ENCODE measurements at places on chromosomes 13 and 19. TPM values are rescaled to one million over a fixed set of nuclear protein-coding genes. Genes with fewer than 3 reads are reported as not detected.

The HIPK4 gene
- not detected for total RNA-seq

The PGLYRP1 gene
- total RNA-seq: not detected

The DZIP1 gene
- 45.2 TPM for total RNA-seq

The CCDC169 gene
- 1.0 TPM for total RNA-seq

The FAM124A gene
- total RNA-seq: 8.8 TPM

The CD70 gene
- not detected for total RNA-seq

- peak overlapping the region; percentile 79 for H3K4me3 ChIP-seq
- no peaks in the 10 kb centered on the region for H3K36me3 ChIP-seq
- peaks cover 39% of the 10 kb centered on the region for H3K4me1 ChIP-seq
- no peaks in the 10 kb centered on the region for H3K27me3 ChIP-seq
- peak; percentile 72 for DNase-seq
Measured at GRCh38 chr19:40799558-40800338, 757 bp downstream of the EGLN2 start.

GRCh38 chr19:5337126-5337525, 3.5 kb downstream of the PTPRS start:
- no peaks in the 10 kb centered on the region for H3K36me3 ChIP-seq
- no peaks in the 10 kb centered on the region for H3K27me3 ChIP-seq
- no peak for DNase-seq
- no peak overlapping the region for H3K4me3 ChIP-seq

DNA sequence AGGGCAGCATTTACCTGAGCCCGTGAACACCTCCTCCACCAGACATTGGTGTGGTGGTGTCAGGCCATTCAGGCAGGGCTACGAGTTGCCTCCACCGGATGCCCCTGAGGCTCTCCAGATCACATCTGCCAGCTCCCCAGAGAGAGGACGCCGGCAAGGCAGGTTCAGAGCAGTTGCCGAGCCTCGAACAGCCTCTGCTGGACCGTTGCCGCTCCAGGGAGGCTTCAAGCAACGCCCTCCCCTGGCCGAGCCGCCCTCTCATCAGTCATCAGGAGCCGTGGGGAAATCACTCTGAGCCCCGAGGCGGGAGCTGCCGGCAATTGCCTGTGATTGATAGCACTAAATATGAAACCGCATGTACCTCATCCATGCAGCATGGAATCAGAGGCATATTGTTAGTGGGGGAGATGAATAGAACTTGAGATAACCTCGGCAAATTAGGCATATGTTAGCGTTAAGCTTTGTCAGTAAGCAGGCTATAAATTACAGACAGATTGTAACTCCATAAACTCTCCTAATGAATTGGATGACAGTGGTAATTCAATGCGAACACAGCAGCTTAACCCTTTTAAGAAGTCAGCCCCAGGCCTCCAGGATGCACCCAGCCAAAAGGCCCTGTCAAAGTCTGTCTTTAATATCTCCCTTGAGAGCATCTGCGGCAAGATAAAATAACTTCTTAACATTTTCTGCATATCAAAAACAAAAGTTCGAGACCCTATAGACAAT, 29.8 kb upstream of the SPACA7 start:
- no peak overlapping the region for H3K27ac ChIP-seq
- DNase-seq: no peak
- no peaks in the 10 kb centered on the region for H3K27me3 ChIP-seq
- H3K4me3 ChIP-seq: no peak overlapping the region

- DNase-seq: no peak
- H3K27ac ChIP-seq: no peak overlapping the region
- no peak overlapping the region for H3K4me3 ChIP-seq
- H3K27me3 ChIP-seq: no peaks in the 10 kb centered on the region
- no peaks in the 10 kb centered on the region for H3K36me3 ChIP-seq
Measured at GRCh38 chr19:1882089-1882785, 3.1 kb downstream of the ABHD17A start.

GRCh38 chr19:4444765-4445741, 12.5 kb downstream of the UBXN6 start:
- no peak overlapping the region for H3K4me3 ChIP-seq
- peak overlapping the region; percentile 60 for H3K27ac ChIP-seq
- no peaks in the 10 kb centered on the region for H3K36me3 ChIP-seq
- no peak for DNase-seq
- no peaks in the 10 kb centered on the region for H3K4me1 ChIP-seq

- H3K27ac ChIP-seq: no peak overlapping the region
- H3K4me1 ChIP-seq: no peaks in the 10 kb centered on the region
- no peak overlapping the region for H3K4me3 ChIP-seq
- H3K36me3 ChIP-seq: no peaks in the 10 kb centered on the region
Measured at GRCh38 chr13:112870737-112871287, 98.2 kb upstream of the MCF2L start.

DNA sequence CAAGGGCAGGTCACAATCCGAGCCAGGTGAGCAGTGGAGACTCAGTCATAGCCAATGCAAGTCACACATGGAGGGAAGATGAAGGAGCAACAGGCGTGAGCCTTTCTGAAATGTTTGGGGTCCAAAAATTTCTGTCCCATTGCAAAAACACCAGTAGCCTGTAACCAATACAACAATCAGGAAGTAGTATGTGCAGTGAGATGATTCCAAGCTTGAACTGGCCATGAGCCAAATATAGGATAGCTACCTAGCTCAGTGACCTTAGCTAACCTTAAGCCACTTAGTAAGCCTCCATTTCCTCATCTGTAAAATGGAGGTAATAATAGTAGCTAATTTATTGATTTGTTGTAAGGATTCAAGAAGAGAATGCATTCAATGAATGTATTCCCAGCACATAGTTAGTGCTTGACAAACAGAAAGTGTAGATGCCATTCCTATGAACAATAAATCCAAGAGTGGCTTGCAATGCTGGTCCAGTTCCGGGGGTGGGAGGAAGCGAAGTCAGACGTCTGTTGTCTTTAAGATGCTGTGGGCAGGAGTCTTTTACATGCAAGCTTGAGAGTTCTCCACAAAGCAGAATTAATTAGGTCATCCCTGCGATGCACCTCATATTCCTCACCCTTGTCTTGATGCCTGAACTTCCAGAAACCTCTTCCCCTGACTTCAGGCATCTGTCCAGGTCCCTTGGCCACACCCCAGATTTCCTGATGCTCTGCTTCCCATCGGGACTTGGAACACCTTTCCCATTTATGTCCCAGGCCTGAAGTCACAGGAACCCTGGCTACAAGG, 195.7 kb upstream of the UBL3 start:
- no peaks in the 10 kb centered on the region for H3K27me3 ChIP-seq
- no peaks in the 10 kb centered on the region for H3K4me1 ChIP-seq

- H3K27me3 ChIP-seq: no peaks in the 10 kb centered on the region
- DNase-seq: no peak
- H3K36me3 ChIP-seq: no peaks in the 10 kb centered on the region
- H3K4me1 ChIP-seq: peaks cover 11% of the 10 kb centered on the region
- no peak overlapping the region for H3K4me3 ChIP-seq
- no peak overlapping the region for H3K27ac ChIP-seq
Measured at GRCh38 chr19:30089086-30089665, 147.1 kb downstream of the URI1 start.

GRCh38 chr13:46552889-46553520, at the start of gene LRCH1:
Gene LRCH1 (plus strand): TSS chr13:46553170. CDS start chr13:46553397, 227 bp downstream.
- H3K36me3 ChIP-seq: no peaks in the 10 kb centered on the region
- DNase-seq: peak; percentile 88
- no peaks in the 10 kb centered on the region for H3K4me1 ChIP-seq
- H3K27me3 ChIP-seq: no peaks in the 10 kb centered on the region
- H3K4me3 ChIP-seq: peak within 1 kb of the TSS; percentile 65

DNA sequence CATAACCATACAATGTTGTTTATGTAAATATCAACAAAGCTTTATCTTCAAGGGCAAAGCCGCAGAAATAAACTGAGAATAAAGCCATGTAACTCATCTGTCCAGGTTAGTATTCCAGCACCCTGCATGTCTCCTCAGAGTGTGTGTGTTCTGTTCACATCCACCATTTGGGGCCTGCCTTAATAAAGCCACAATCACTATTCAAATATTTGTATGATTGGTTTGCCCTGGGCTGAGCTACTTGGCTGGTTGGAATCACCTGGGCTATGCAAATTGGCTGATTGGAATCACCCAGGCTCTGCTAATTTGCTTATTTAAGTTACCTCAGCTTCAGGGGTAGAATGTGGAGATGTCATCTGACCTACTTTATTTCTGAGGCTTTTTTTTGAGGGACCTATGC, 42.4 kb upstream of the ZNF737 start:
- H3K27me3 ChIP-seq: no peaks in the 10 kb centered on the region
- no peaks in the 10 kb centered on the region for H3K36me3 ChIP-seq
- DNase-seq: no peak
- H3K4me1 ChIP-seq: peaks cover 4% of the 10 kb centered on the region
- no peak overlapping the region for H3K4me3 ChIP-seq

DNA sequence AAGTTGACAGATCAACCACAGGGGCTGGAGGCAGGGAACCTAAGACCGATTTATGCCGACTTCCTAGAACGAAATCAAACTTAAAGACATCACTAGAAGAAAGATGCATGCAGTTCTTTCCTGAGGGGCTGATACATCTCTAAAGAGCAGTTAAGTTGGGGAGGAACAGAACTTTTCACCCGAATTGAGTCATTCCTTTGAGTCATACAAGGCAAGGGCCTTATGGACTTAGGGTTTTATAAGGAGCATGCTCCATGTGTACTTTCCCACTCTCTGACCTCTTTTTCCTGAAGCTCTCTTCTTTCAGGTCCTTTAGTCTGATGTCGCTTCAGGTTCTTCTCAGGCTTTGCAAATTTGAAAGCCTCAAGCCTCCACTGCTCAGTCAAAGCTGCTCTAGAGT, 7.9 kb upstream of the FBXL3 start:
- no peak overlapping the region for H3K4me3 ChIP-seq
- H3K36me3 ChIP-seq: no peaks in the 10 kb centered on the region
- H3K4me1 ChIP-seq: peaks cover 6% of the 10 kb centered on the region
- H3K27ac ChIP-seq: no peak overlapping the region
- no peak for DNase-seq

DNA sequence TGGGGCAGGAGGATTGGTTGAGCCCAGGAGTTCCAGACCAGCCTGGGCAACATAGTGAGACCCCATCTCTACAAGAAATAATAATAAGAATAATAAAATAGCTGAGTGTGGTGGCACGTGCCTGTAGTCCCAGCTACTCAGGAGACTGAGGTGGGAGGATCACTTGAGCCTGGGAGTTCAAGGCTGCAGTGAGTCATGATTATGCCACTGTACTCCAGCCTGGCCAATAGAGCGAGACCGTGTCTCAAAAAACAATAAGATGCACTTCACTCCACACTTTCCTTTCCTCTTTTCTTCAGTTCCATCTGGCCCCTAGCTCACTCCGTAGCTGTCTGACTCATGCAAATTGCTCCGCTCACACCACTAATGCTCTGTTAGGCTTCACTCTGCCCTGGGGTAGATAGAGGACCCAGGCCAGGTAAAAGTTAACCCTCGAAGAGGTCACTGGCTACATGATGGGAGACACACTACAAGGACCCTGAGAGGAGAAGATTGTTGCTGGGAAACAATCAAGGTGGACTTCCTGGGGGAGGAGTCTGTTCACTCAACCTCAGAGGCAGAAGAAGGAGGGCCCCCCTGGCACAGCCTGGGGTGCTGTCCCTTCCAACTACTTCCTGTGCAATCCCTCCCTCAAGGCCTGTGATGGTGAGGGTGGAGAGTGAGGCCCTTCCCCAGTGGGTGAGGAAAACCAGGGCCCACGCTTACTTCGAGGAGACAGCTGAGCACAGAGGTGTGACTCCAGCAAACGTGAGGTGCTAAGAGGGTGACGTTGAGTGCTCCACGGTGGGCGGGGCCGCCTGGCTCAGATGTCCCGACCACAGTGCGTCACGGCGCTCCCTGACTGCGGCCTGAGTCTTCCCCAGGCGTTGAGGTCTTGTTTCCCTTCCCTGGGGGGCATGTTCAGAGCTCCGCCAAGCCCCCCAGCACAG, 8.8 kb upstream of the TNFSF9 start:
- DNase-seq: no peak
- no peaks in the 10 kb centered on the region for H3K4me1 ChIP-seq
- H3K4me3 ChIP-seq: no peak overlapping the region
- no peak overlapping the region for H3K27ac ChIP-seq
- no peaks in the 10 kb centered on the region for H3K36me3 ChIP-seq

GRCh38 chr19:31023038-31023437, 326.2 kb downstream of the TSHZ3 start:
- no peak for DNase-seq
- no peak overlapping the region for H3K4me3 ChIP-seq
- H3K36me3 ChIP-seq: no peaks in the 10 kb centered on the region
- H3K27me3 ChIP-seq: no peaks in the 10 kb centered on the region
- no peaks in the 10 kb centered on the region for H3K4me1 ChIP-seq
- no peak overlapping the region for H3K27ac ChIP-seq

DNA sequence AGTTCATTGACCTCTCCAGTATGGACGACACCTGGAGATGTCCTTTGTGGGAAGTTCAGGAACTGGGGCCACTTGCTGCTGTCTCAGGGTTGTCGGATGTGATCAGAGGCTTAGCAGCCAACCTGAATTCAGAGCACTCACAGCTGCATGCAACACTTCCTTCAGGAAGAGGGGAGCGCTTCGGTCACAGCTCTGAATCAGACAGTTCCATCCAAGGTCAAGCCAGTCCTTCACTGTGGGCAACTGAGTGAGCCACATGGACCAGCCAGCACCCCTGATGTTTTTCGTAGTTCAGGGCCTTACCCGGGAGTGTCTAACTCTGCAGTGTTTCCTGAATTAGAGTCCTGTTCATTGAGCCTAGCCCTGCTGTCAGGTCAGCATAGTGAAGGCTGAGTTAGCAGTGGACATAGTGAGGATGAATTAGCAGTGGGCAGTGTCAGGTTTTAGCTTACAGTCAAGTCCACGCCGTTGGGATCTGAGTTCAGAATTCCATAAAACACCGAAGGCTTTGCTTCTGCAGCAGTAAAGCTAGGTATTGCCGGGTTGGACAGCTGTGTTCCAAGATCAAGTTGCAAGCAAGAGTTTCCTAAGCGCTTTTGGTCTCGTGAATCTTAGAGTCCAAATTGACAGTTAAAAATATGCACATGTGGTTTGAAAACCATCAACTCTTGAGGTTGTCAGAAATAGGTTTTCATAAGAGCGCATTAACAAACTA, 5.1 kb downstream of the ZNF555 start:
- no peak overlapping the region for H3K27ac ChIP-seq
- H3K27me3 ChIP-seq: no peaks in the 10 kb centered on the region
- no peaks in the 10 kb centered on the region for H3K36me3 ChIP-seq
- H3K4me1 ChIP-seq: peaks cover 6% of the 10 kb centered on the region

DNA sequence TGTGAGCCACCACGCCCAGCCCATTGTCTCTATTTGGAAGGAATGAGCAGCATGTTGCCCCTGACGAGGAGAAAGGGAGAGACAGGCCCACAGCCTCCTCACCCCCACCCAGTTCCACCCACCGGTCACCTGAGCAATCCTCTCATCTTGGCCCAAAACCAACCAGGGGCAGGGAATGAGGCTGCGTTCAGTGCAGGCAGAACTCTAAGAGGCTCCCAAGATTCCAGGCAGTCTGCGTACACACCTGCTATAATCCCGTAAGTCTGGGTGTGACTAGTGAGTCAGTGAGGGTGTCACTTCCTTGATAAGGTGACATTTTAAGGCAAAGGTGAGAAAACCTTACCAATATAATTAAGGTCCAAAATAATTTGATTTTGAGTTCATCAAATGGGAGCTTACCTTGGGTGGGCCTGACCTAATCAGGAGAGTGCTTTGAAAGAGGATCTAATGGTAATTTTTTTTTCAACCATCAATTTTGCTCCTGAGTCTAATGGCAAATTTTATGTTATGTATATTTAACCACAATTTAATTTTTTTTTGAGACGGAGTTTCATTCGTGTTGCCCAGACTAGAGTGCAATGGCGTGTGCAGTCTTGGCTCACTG, 26.9 kb upstream of the KLF2 start:
- H3K4me3 ChIP-seq: no peak overlapping the region
- no peak for DNase-seq
- no peaks in the 10 kb centered on the region for H3K36me3 ChIP-seq
- no peak overlapping the region for H3K27ac ChIP-seq
- H3K27me3 ChIP-seq: no peaks in the 10 kb centered on the region
- H3K4me1 ChIP-seq: peaks cover 5% of the 10 kb centered on the region

GRCh38 chr19:29782260-29782580, 29.6 kb upstream of the CCNE1 start:
- H3K36me3 ChIP-seq: no peaks in the 10 kb centered on the region
- H3K27ac ChIP-seq: no peak overlapping the region
- no peaks in the 10 kb centered on the region for H3K4me1 ChIP-seq
- H3K27me3 ChIP-seq: no peaks in the 10 kb centered on the region
- H3K4me3 ChIP-seq: no peak overlapping the region

Measured in ovary (tissue), 10 donors.